ENCODE measurements at places on chromosomes 6 and 20. TPM values are rescaled to one million over a fixed set of nuclear protein-coding genes. Genes with fewer than 3 reads are reported as not detected.

The AHI1 gene
- 26.5 TPM for total RNA-seq

The GGTLC1 gene
- not detected for total RNA-seq

The LY6G6D gene
- total RNA-seq = not detected

The CYP39A1 gene
- total RNA-seq = 7.2 TPM

The ECT2L gene
- total RNA-seq = not detected

The SLC44A4 gene
- total RNA-seq = not detected

The SEMG1 gene
- total RNA-seq = not detected

The UNC5CL gene
- total RNA-seq = 0.19 TPM

The BTN1A1 gene
- not detected for total RNA-seq

The C6orf132 gene
- 31.9 TPM for total RNA-seq

The EFCAB8 gene
- not detected for total RNA-seq

The NMBR gene
- total RNA-seq = not detected

The SPTLC3 gene
- 20.3 TPM for total RNA-seq

The HLA-DMA gene
- 2.9 TPM for total RNA-seq

The PRRT1 gene
- 0.17 TPM for total RNA-seq

The TCP11 gene
- total RNA-seq = not detected

The SLC26A8 gene
- total RNA-seq = not detected

The COL21A1 gene
- total RNA-seq = 5.4 TPM

The RIPPLY2 gene
- not detected for total RNA-seq

The SMLR1 gene
- total RNA-seq = not detected

The HDGFL1 gene
- total RNA-seq = not detected

The XKR7 gene
- not detected for total RNA-seq

The PPIL6 gene
- total RNA-seq = 6.5 TPM

The FOXP4 gene
- 16.5 TPM for total RNA-seq

The BANF2 gene
- total RNA-seq = not detected

The ANKRD66 gene
- not detected for total RNA-seq

The SEL1L2 gene
- not detected for total RNA-seq

The C20orf144 gene
- total RNA-seq = 0.12 TPM

The TUBB2B gene
- total RNA-seq = 0.54 TPM

The ARHGAP40 gene
- not detected for total RNA-seq

The MYBL2 gene
- total RNA-seq = 16.4 TPM

The RIPOR3 gene
- not detected for total RNA-seq

The ADAM33 gene
- total RNA-seq = not detected

The PXDC1 gene
- total RNA-seq = 51.4 TPM

The CST5 gene
- not detected for total RNA-seq

The DDX43 gene
- not detected for total RNA-seq

The INSM1 gene
- total RNA-seq = not detected

The UCKL1 gene
- 43.7 TPM for total RNA-seq
